T-helper 17 cell (primary cell): ENCODE measurements at places on chromosomes 1 and 21. TPM values are rescaled to one million over a fixed set of nuclear protein-coding genes. Genes with fewer than 3 reads are reported as not detected.

SLC16A4 gene
- 0.29 TPM for total RNA-seq

DNA sequence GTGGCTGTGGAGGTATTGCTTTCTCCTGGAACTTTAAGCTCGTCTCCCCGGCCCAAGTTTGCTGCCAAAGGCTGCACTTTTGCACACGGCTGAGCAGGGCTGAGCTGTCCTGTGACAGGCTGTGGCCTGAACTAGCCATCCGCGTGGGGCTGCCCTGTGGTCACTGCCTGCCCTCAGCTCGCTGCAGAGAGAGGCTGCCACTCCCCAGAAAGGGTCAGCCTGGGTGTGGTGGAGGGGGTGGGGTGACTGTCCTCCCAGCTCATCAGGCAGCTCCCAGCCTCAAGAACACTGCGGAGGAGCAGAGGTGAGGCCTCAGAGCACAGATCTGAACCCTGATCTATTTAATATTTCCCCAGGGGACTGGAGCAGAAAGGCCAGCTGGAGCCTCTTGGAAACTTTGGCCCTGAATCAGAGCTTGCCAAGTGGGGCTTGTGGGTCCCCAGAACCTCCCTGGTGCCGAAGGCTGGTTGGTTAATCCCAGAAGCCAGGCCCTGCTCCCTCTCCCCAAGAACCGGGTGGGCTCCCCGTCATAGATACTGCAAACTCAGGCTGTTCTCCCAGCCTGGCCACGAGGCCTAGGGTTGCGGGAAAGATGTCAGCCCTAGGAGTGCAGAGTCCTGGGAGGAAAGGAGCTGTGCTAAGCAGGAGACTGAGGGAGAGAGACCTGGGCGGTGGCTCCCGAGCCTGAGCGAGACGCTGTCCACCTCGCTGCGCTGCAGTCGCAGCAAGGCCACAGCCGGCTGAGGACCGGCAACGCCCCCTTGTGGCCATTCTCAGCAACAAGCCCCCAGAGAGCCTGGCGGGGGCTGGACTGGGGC is 125.1 kb upstream of the IPO9 start:
- DNase-seq: peak; percentile 24

FAM229A gene
- 30.1 TPM for total RNA-seq

- no peak for DNase-seq
Observed at GRCh38 chr1:46218443-46218842, 15.3 kb downstream of the LURAP1 start.

DNA sequence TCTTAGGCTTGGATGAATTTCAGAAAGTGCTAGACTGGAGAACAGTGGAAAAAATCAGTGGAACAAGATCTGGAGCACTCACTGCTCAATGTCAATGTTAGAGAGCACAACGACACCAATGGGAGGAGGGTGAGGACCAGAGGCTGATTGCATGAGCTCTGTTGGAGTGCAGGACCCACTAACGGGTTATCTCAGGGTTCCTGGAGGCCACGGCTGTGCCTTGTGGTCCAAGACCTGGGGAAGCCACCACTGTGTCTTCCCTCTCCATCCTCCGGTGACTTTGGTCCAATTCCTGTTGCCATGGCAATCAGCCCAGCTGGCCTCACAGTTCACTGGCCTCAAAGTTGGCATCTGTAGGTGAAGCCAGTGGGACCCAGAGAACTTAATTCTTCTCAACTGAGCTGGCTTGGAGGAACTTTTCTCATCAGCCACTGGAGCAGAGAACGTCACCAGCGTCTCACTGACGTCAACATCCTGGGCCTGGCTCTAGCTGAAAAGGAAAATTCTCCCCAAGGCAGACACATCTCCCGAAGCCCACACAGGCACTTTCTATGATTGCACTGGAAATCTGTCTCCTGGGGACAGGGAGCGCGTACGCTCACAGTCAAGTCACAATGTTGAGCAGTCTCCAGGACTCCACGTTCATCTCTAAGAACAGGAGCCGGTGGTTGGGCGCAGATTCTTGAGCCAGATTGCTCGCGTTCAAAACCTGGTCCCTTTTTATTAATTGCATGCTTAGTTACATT is 21.9 kb upstream of the GPR157 start:
- DNase-seq: no peak

ENTREP3 gene
- total RNA-seq: 8.6 TPM

F3 gene
- 0.23 TPM for total RNA-seq
